ENCODE measurements at places on chromosomes 2 and 18.

DNA sequence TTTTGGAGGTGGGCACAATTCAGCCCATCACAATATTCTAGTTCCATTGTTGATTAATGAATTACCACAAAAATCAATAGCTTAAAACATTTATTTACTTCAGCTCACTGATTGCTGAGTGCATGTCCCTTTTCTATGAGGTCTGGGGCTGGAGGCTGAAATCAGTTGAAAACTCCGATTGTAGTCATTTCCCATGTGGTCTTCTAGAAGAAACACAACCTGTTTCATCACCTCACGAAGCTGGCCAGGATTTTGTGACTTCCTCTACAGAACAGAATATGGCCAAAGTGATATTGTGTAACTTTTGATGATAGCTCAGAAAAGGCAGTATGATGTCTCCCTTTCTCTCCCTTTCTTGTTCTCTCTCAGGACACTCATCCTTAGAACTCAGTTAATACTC, 44.1 kb upstream of the CYRIA start:
- no peak for DNase-seq

DNA sequence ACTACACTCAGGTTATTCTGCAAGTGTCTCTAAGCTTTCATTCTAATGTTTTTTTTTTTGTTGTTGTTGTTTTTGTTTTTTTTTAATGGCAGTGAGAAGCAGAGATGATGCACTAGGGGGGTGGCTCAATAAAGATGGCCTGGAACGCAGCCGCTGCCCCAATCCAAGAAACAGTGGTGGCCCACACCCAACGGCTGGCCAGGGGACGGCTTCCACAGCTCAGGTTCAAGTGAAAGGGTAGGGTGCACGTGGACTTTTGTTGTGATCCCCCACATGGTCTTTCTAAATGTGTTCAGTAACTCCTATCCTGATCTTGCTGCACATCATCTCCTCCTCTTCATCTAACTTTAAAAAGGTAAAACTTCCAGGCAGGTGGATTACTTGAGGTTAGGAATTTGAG, 190.1 kb downstream of the NDUFA10 start:
- no peak for DNase-seq

- no peak for DNase-seq
Measured at GRCh38 chr2:208363485-208363884, 43.1 kb upstream of the PTH2R start.

DNA sequence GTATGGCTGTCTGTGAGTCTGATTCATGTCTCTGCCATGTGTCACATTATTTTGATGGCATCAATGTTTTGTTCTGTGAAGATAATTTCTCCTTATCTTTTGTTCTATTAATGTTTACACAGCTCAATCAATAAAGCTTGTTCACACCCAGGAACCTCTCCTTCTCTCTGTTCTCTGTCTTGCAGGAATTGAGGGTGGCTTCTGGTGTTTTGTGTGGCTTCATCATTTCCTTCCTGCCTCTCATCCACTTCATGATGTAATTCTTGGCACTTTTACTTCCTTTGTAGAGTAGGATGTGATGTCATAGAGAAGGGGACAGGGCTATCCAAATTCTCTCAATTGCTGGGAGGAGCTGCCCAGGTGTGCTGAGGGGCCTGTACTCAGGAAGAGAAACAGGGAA, 27.2 kb downstream of the ASXL3 start:
- DNase-seq = no peak

- no peak for DNase-seq
Measured at GRCh38 chr2:235803028-235803427, 309.2 kb downstream of the AGAP1 start.

DNA sequence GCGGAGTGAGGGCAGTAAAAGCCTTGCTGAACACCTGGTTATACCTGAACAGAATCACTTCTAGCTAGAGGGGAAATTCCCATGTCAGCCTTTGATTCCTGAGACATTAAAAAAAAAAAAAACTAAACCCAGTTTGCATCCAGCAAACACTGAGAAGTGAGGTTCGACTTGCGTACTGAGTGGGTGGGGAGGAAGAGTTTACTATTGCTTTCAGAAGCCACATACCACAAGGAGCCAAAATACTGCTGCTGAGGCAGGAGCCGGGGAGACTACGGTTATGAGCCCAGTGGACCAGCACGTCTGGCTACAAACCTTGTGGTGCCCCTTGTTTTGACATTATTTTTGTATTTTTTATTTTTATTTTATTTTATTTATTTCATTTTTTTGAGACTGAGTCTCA, 2.7 kb downstream of the COLEC11 start:
- no peak for DNase-seq

GRCh38 chr2:17223211-17223610, 295.0 kb downstream of the RAD51AP2 start:
- DNase-seq = no peak

DNA sequence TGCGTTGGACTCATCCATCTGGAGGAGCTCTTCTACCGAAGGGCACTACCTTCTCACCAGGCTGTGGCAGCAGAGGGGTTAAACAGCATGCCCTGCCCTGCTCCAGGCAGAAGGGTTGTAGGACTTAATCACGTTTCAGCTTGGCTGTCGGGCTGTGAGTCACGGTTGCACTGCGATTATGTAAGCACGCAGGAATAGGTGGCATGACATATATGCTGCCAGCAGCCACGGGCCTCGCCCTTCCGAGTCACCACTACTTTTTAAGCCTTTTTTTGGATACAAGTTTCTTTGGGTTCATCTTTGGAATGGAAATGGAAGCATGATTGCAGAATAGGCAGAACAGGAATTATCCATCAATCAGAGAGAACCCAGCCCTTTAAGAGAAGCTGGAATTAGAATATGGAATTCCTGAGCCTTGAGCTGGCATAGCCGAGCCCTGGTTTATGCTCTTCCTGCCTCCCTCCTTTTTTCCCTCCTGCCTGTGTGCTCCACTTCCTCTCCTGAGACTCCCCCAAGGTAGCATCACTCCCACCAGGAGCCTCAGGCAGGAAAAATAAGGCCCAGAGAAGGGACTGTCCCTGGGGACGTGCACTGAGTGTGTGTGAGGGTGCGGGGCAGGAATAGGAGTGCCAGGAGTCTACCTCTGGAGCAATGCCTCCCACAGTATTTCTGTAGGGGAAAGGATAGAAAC, 86.8 kb downstream of the SEMA4F start:
- DNase-seq = no peak

- no peak for DNase-seq
Measured at GRCh38 chr2:150341982-150342680, 145.3 kb downstream of the RND3 start.

- DNase-seq = peak; percentile 64
Measured at GRCh38 chr18:79396431-79397246, 909 bp downstream of the NFATC1 start.

DNA sequence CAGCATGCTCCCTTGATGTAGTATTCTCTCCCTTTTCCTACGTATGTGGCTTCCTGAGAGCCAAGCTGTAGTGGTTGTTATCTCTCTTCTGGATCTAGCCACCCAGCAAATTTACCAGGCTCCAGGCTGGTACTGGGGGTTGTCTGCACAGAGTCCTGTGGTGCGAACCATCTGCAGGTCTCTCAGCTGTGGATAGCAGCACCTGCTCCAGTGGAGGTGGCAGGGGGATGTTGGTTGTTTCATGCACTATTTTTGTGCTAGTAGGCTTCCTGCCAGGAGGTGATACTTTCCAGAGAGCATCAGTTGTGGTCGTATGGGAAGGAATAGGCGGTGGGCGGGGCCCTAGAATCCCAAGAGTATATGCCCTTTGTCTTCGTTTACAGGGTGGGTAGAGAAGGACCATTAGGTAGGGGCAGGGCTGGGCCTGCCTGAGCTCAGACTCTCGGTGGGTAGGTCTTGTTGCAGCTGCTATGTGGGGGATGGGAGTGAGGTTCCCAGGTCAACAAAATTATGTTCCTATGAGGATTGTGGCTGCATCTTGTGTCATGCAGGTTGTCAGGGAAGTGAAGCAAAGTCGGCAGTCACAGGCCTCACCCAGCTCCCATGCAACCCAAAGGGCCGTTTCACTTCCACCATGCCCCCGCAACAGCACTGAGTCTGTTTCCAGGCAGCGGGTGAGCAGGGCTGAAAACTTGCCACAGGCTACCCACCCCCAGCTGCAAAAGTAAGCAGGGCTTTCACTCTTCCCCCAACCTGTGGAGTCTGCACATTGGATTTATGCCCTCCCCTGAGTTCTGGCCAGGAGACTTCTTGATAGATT, 1139.5 kb downstream of the BCL11A start:
- DNase-seq = no peak

DNA sequence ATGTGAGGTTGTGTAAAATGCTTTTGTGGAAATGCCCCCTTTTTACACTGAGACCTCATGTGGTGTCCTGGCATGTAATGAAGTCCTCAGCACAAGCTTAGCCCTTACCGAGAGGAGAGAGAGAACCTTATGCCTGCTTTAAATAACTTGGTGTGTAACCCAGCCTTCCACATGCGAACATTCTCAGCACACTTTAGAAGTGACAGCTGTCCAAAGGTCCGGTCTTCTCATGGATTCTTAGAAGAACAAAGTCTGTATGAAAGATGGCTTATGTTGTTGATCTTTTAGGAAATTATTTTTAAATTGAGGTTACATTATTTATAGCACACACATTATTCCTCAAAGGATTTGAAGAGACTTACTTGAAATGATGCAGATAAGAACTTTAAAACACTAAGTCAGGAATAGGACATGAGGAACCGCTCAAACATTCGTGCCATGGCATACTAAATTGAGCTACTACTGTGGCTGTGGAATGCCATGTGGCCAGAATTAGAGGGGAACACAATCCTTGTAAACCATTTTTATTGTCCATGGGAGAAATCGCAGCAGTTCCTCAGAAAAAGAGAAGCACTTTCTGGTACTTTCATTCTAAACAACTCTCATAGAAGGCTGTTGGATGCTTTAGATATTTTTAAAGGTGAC, 79.6 kb downstream of the WDSUB1 start:
- no peak for DNase-seq

GRCh38 chr2:108297436-108298141, 8.9 kb downstream of the SULT1C2 start:
- no peak for DNase-seq

GRCh38 chr2:45132551-45132950, 123.3 kb upstream of the SIX2 start:
- no peak for DNase-seq

DNA sequence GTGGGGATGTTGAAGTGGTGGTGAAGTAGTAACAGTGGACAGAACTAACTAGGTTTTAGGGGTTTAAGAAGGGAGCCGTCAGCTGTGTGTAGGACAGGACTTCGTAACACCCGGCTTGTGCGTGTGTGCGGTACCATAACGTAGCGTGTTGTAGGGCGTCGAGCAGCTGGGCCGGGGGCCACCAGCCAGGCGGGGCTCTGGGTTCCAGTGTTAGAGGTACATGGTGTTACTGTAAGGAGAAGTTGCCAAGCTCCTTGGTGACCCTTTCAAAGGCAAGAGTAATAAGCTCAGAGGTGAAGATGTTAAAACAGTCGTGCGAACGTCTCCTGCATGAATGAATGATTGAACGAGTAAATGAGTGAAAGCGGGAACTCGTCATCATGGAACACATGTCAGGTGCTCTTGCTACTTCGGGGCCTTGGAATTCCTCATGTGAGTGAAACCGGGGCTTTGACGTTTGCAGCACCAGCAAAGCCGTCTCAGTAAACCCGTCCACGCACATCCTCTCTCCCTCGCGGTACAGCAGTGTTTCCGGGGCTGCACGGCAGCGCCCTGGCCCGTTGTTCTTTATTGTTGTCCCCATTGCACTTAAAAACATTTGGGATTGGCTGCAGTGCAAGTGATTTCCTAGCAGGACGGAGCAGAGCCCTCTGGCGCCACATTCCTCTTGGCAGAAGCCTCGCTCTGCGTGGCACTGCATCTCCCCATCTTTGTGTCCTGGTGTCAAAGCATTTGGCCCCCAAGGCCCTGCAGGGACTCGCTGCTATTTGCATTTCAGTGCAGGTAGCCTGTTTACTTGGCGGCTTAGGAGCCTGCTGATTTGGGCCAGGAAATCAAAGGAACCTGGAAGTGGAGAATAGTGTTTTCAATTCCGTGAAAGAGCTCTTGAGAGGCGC, 115.0 kb downstream of the GBX2 start:
- DNase-seq = no peak

GRCh38 chr18:32152705-32153448, 37.0 kb upstream of the MEP1B start:
- DNase-seq = no peak

DNA sequence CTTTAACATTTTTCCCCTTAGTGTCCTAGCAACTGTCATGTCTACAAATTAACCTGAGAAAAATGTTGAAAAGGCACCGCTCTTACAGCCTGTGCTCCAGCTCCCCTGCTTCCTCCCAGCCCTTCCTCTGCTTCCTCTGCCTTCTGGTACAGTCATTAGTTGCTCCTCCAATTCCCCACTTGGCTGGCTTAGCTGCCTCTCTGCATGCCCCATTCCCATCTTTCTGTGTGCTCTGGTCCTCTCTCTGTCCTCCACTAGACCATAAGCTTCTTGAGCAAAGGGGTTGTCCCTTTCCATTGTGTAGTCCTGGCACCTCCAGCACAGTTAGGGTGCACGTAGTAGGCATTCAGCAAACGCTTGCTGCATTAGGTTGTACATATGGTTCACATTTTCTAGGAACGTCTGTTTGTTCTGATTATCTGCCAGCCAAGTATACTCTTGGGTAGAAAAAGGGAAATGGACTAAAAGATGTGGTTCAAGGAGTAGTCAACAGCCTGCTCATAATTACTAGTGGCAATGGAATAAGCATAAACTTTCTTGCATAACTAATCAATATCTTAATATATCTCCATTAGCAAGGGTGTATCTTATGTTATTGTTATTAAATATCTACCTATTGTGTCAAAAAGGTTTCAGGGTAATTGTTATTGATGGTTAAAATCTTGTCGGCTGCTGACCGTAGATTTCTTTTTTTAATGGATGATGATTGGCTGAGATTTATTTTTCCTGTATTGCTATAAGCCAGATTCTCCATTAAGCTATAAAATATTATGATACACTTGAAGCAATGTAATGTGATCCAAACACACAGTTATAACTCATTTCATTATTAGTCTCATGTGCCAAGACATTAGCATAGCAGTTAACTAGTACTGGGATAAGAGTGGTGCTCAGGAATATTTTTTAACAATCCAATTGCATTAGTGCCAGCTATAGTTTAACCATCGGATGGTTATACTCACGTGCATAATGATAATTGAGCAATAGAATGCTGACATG, 340.1 kb downstream of the SLC4A3 start:
- peak; percentile 61 for DNase-seq

GRCh38 chr2:379778-380177, 91.9 kb upstream of the ALKAL2 start:
- DNase-seq = no peak

DNA sequence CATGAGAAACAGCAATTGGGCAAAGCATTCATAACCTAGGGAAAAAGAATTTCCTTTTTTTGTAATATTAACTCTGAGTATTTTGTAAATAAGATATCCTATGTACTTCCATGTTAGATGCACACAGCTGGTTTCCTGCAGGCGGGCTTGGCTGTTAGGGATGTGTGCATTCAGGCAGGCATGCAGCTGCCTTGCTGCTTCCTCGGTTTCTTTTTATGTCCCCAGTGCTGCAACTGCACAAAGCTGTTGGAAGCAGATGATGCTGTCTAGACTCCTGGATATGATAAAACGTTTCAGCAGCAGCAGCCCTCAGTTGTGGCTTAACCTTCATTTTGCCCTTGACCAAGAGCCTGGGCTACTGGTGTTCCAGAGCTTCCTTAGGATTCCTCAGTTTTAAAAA, 89.4 kb upstream of the EML6 start:
- no peak for DNase-seq

GRCh38 chr18:58562146-58562998, 66.5 kb downstream of the ALPK2 start:
- DNase-seq = no peak

Measured in spinal cord (tissue), 10 donors.